ENCODE measurements at places on chromosomes 12 and 14.

DNA sequence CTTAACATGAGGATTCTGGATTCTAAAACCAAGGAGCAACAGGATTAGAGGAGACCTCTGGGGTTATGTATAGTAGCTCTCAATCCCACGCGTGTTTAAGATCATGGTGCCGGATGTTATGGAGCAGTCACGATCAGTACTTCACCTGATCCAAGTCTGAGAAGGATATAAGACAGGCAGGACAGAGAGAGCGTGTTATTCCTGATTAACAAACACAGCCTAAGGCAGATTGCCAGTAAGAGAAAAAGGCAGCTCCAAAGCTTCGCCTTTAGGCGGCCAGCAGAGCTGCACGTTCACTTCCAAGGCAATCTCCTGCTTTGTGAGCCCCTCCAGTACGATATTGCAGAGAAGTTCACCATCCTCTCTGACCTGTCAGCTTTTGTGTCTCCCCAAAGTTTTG lies 5.5 kb downstream of the SETD3 start:
- DNase-seq: no peak

DNA sequence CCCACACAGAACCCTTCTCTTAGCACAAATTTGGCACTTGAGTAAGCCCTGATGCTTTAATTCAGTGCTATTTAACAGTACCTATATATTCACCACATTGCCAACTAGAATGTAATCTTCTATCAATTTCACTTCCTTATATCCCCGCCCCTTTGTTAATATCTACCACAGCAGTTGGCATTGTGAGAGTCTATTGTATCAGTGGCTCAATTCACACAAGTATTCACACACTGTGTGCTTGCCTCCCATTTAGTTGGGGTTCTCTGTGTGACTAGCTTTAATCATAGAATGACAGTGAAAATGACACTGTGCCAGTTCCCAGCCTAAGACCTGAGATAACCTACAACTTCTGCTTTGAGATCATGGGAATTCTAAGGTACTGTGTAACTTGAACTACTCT lies 103.1 kb downstream of the SEC23A start:
- DNase-seq: no peak

GRCh38 chr12:78271546-78271945 lies 440.9 kb downstream of the NAV3 start:
- no peak for DNase-seq

DNA sequence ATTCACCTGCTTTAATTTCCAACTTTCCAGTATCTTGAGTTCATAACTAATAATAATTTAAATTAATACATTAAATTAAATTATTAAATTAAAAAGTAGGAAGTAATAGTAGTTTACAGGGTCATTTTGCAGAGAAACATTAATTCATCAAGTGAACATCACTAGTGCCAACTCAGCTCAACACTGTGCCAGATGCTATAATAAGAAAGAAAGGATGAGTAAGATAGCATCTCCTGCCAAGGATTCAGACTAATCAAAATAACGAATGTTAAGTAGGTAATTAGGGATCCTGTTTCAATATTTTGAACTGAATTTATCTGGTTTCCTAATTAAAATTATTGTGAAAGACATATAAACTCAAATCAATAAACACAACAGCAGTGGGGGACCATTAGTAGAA lies 596.7 kb downstream of the SLC6A15 start:
- DNase-seq: no peak

DNA sequence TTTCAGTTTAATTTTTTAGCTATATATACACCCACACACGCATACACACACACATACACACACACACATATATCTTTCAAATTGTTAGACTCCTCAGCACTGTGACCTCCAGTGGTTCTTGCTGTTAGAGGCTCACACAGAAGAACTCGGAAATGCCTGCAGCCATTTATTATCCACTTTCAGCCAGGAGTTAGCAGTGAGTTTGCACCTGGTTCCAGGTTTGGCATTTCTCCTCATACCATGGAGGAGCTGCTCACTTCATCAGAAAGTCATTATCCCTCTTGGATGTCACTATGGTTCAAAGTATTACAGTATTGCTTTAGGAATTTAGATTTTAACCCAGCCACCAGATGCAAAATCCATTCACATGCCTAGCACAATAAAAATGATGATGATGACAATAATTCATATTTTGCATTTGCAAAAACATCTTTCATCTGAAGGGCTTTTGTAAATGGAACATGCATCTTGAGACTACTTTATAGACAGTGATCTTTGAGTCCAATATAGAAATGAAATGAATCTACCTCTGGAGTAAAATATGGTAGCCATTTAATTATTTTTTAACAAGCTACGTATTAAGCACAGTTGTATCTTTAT lies 42.3 kb downstream of the NPAS3 start:
- DNase-seq: no peak

DNA sequence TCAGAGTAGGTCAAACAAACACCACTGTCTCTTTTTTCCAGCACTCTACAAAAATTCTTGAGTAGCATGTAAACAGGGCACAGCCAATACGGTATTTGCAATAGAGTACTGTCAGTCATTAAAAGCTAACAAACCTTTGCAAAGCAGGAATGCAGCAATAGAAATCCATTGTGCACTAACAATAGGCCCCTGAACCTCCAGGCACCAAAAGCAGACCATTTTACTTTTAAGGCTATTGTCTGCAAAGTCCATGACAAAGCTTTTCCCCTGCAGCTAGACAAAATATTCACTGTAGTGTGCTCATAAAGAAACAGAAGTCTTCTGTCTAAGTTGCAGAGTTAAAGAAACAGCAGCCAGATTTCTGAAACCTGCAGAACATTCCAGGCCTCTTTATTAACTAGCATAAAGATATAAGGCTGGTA lies 191.9 kb downstream of the SOX5 start:
- no peak for DNase-seq
